ENCODE measurements at places on chromosomes 7 and 10.
A peak's percentile ranks its signal among the peaks of the same experiment; 100 is the strongest.

GRCh38 chr10:110167149-110167548, 40.3 kb upstream of the MXI1 start:
- DNase-seq, result no peak

GRCh38 chr7:124310934-124311390, 278.1 kb upstream of the TMEM229A start:
- DNase-seq, result no peak

DNA sequence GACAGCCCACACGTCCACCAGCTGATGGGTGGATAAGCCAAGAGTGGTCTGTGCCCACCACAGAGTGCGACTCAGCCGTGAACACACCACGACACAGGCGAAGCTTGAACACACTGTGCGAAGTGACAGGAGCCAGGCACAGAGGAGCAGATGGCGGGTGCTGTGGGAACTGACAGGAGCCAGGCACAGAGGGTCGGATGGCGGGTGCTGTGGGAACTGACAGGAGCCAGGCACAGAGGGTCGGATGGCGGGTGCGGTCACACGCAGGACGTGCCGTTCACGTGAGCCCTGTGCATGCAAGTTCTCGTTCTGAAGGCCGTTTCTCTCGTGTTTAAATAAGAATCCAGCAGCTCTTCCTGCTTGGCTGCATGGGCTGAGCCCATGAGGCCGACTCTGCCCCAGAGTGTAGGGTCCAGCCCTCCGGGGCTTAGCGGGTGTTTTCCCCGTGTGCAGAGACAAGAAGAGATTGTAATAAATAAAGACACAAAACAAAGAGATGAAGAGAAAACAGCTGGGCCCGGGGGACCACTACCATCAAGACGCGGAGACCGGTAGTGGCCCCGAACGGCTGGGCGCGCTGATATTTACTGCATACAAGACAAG, 5.9 kb upstream of the ADAP1 start:
- no peak for DNase-seq

- no peak for DNase-seq
These were observed 28.8 kb upstream of the ZRANB1 start for GRCh38 chr10:124913167-124913566.

DNA sequence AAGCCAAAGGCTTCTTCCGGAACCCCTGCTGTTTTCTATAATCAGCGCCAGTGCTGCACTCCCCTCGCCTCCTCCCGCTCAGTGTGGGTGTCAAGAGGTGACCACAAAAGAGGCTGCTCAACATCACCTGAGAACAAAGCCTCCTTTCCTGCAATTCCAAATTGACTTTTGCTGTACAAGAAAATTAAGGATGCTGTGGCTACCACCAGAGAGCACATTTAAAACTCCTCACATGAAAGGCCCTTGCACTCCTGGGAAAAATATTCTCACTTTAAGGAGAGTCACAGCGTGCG, 96.4 kb downstream of the HIPK2 start:
- no peak for DNase-seq

DNA sequence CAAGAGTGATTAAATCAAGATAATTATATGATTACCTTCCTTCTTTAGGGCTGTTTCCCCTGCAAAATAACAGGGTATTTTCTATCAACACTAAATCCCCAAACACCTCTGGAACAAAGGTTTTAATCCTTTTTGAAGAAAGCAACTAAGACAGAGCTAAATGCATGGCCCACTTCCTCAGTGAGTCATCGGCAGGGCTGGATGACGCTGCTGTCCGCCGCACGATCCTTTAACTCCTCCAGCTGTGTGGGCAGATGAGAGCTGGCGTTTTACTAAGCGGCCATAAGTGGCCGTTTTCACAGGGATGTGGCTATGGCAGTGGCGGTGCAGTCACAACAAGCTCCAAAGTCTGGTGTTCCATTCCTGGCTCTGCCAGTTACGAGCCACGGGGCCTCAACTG, 76.0 kb upstream of the C1QL3 start:
- DNase-seq, result no peak

GRCh38 chr7:124752310-124752709, 13.3 kb downstream of the GPR37 start:
- DNase-seq, result no peak

DNA sequence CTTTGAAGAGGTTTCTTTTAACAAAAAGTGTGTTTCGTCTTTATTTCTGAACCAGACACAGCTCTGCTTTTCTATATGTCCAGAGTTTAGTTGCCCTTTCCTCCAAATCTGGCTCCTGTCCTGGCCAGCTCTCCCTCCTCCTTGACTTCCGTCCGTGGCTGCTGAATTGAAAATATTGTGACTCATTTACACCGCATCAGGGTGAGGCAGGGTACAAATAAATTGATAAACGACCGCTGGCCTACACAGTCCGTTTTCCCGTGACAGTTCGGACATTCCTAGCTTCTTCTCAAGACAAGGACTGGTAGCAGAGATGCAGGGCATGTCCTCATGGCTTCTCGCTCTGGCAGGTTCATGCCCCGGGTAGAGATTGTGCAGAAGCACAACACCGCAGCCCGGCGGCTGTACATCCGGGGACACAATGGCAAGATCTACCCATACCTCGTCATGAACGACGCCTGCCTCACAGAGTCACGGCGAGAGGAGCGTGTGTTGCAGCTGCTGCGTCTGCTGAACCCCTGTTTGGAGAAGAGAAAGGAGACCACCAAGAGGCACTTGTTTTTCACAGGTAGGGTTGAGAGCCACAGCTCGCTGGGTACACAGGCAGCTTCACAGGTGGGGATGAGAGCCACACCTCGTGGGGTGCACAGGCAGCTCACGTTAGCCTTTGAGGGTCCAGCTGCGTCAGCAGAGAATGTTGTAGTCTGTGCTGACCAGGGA, 126.6 kb downstream of the TRRAP start:
- DNase-seq, result no peak

DNA sequence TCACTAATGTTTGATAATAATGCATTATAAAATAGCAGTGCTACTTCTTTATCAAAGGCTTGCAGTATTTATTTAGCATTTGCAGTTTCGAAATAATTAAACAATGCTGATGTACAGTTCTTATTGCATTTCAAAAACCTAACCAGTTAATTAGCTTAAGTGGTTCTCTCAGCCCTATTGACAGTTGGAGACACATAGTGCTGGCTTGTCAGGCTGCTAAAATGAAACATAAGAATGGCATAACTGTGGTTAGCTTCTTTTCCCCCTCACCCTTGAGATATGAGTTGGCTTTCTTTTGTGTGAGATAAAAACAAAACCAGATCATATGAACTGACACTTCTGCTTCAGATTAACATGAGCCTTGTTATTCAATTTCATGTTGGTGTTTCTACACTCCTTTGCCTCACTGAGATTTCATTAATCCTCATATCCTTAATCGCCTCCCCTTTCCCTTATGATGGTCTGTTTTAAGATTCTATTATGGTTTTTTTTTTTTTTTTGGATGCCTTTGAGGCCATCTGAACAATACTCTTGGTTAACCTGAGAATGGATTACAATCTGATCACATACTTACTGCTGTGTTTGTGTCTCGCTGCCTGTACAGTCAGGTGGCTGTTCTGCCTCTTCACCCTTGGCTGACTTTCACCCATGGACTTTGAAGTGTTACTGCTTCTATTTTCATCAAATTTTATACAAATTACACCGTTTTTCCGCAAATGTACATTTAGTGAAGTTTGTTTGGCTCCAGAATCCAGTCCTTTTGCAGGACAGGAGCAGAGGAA, 108.0 kb downstream of the SDK1 start:
- peak; percentile 25 for DNase-seq

GRCh38 chr10:30583778-30584415, 45.7 kb downstream of the LYZL2 start:
- DNase-seq, result no peak

DNA sequence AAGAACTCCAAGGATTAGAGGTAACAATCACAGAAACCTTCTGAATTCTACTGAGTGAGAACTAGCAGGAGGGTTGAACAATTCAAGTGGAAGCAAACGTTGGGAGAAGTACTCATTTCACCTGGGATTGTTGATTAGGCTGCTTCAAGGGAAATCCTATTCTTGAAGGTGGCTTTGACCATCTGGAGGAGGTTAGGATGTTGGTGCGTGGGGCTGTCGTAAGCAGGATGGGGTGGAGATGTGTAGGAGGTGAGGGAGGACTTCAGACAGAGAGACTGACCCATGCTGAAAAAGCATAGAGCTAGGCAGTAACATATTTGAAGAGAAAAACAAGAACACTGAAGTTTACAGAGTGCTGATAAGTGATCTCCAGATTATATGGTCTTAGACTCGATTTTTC, 147.9 kb downstream of the FRMD4A start:
- no peak for DNase-seq

DNA sequence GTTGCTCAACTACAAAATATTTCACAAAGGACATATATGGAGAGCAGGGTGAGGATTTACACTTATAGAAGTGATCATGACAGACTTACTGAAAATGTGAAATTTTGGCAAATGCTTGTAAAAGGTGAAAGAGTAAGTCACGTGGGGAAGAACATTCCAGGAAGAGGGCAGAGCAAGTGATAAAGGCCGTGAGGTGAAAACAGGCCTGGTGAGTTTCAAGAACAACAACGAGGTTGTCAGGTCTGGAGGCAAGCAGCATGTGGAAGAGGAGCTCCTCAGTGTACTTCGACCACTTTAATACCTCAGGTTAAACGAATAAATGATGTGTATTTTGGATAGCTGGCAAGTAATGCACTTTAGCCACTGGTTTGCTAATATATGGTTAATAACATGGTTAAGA, 706.7 kb downstream of the PCDH15 start:
- DNase-seq, result no peak

- DNase-seq, result peak; percentile 61
These were observed 2.3 kb upstream of the NOS3 start for GRCh38 chr7:150988230-150989226.

DNA sequence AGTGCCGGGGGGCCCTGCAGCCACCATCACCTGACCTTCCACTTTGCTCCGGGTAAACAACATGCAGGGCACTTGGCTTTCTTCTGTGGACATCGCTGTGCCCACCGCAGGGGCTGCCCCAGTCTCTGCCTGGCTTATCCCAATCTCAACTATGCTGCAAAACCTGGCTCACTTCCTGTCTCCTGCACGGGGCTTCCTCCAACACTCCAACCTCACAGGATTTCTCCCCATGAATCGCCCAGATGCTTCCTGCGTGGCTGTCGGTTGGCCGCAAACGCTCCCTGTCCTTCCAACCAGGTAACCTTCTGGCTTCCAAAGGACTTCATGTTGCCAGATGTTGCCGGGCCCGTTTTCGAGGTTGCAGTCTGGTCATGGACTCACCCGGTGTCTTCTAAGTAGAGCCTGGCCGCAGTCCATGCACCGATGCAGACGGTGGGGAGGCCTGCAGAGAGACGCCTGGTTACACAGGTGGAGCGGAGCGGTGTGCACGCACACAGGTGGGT, 109.0 kb downstream of the VIPR2 start:
- no peak for DNase-seq

- DNase-seq, result no peak
These were observed 84.6 kb upstream of the PDGFA start for GRCh38 chr7:604001-604883.

- no peak for DNase-seq
These were observed 111.0 kb downstream of the TRIL start for GRCh38 chr7:28847176-28847575.

DNA sequence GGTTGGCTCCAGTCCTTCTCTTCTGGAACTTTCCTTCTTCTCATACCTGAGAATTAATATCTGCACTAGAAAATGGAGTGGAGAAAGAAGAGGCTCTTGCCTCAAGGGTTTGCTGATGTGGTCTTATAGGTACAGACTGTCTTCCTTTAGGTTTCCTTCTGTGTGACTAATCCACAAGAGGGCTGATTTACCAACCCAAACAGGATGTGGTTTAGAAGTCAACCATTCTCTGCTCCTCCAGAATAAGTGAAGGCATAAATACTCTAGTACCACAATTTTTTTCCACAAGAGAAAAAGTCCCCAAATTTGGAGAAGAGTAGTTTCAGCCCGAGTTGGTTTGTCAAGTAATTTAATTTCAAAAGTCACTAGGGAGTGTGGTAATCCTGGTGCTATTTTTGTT, 85.8 kb downstream of the NRP1 start:
- DNase-seq, result no peak

GRCh38 chr10:114638821-114639625, 19.1 kb downstream of the ABLIM1 start:
- no peak for DNase-seq

DNA sequence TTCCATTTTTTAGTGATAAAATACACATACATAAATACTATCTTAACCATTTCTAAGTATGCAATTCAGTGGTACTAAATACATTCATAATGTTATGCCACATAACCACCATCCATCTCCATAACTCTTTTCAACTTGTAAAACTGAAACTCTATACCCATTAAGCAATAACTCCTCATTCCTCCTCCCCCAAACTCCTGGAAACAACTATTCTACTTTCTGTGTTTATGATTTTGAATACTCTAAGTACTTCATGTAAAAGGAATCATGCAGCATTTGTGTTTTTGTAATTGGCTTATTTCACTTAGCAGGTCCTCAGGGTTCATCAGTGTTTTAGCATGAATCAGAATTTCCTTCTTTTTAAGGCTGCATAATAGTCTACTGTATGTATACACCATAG, 131.8 kb downstream of the TES start:
- no peak for DNase-seq

DNA sequence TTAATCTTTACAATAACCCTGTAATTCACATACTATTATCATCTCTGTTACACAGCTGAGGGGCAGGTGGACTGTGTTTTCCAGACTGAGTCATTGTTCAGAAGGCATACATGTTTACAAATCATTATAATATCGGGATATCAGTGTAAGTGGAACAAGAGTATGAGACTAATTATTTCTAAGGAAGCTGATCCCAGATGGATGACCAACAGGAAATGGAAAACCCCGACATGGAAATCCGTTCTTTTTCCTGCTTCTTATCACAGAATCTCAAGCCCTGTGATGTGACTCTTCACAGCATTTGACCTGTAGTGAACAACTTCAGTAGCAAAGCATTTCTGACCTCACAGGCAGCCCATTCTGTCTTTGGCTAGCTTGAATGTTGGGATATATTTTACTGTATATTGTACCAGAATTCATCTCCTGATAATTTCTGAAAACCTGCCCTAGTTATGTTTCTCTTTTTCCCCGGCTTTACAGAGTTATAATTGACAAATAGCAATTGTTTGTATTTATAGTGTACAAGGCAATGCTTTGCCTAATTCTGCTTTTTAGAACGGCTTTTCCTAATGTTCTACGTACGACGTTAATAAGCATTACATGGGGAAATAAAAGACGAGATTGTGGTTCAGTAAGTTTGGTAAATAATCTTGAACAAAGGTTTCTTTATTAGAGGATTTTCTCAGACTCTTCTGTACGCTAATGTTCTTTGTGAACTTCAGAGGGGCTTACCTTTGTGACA, 78.6 kb upstream of the SYPL1 start:
- DNase-seq, result no peak

DNA sequence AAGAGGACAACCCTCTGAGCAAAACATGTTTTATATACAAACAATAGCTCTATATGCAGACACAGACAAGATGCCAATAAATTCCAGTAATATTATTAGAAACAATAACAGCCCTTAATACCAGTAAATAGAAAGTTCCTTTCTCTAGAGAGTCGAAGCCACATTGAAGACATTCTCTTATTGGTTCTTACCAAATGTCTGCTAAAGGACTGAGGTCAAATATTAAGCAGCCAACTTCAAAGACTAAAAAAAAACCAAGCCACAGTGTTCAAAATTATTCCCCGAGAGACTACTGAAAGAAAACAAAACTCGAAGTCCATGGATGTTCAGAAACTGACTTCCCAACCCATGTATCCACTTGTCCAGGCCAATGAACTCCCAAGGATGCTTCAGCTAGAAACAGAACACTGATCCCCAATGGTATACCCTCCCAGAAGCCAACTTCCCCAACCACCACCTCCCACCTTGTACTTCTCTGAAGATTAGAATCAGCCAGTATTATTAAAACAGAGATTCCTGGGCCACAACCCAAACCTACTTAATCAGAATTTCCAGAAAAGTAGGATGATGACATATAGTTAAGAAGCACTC, 51.9 kb downstream of the FAM13C start:
- DNase-seq, result no peak

Measured in NCI-H524 treated with DMSO at 0.1 percent for 48 hours (cell line).